Gastroesophageal sphincter (tissue), 4 donors: ENCODE measurements at places on chromosomes 16 and 17.

DNA sequence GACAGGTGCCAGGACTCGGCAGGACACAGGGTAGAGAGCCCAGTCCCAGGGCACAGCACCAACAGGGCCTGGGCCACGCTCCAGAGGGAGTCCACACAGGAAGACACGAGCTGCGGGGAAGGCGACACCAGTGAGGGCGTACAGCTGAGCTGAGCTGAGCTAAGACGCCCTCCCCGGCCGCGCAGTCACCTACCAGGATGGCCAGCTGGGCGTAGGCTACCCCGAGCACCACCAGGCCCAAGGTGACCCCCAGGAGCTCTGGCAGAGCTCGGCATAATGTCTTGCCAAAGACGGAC lies 42.6 kb downstream of the TSC2 start:
- ATAC-seq, result no peak
- no peaks in the 10 kb centered on the region for H3K27me3 ChIP-seq
- no peak overlapping the region for H3K4me3 ChIP-seq
- peaks cover 5% of the 10 kb centered on the region for H3K4me1 ChIP-seq
- peak overlapping the region; percentile 84 for H3K27ac ChIP-seq
- H3K36me3 ChIP-seq, result peaks cover 99% of the 10 kb centered on the region

GRCh38 chr17:61366076-61366714 lies 33.4 kb upstream of the TBX2 start:
- H3K36me3 ChIP-seq, result peaks cover 11% of the 10 kb centered on the region
- H3K4me3 ChIP-seq, result no peak overlapping the region
- H3K27me3 ChIP-seq, result no peaks in the 10 kb centered on the region
- peaks cover 12% of the 10 kb centered on the region for H3K4me1 ChIP-seq
- peak overlapping the region; percentile 55 for H3K27ac ChIP-seq

DNA sequence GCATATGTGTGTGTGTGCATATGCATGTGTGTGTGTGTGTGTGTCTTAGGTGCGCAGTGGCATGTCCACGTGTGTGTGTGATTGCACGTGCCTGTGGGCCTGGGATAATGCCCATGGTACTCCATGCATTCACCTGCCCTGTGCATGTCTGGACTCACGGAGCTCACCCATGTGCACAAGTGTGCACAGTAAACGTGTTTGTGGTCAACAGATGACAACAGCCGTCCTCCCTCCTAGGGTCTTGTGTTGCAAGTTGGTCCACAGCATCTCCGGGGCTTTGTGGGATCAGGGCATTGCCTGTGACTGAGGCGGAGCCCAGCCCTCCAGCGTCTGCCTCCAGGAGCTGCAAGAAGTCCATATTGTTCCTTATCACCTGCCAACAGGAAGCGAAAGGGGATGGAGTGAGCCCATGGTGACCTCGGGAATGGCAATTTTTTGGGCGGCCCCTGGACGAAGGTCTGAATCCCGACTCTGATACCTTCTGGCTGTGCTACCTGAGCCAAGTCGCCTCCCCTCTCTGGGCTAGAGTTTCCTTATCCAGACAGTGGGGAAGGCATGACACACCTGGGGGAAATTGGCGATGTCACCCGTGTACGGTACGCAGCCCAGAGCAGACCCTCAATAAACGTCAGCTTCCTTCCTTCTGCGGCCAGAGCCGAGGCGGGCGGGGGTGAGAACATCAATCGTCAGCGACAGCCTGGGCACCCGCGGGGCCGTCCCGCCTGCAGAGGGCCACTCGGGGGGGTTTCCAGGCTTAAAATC lies 47.6 kb downstream of the IL21R start:
- peaks cover 73% of the 10 kb centered on the region for H3K27me3 ChIP-seq
- no peak for ATAC-seq
- no peaks in the 10 kb centered on the region for H3K36me3 ChIP-seq
- H3K4me1 ChIP-seq, result no peaks in the 10 kb centered on the region
- H3K27ac ChIP-seq, result no peak overlapping the region

DNA sequence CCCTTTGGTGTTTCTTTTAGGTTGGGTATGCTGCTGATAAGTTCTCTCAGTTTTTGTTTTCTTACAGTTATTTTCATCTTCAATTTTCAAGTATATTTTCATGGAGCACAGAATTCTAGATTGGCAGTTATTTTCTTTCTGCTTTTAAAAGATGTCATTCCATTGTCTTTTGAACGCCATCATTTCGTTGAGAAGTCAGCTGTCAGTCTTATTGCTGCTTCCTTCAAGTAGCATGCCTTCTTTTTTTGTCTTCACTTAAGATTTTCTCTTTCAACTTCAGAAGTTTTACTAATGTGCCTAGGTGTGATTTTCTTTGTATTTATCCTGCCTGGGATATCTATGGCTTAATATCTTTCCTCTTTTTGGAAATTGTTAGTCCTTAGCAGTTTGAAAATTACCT lies 262.2 kb upstream of the PMFBP1 start:
- H3K36me3 ChIP-seq, result no peaks in the 10 kb centered on the region
- no peak for ATAC-seq
- no peaks in the 10 kb centered on the region for H3K27me3 ChIP-seq
- no peak overlapping the region for H3K4me3 ChIP-seq

- H3K4me3 ChIP-seq, result peak overlapping the region; percentile 55
- H3K4me1 ChIP-seq, result peaks cover 4% of the 10 kb centered on the region
- ATAC-seq, result peak; percentile 73
- H3K36me3 ChIP-seq, result no peaks in the 10 kb centered on the region
- H3K27me3 ChIP-seq, result peaks cover 87% of the 10 kb centered on the region
Measured at GRCh38 chr17:72592242-72592966, 471.6 kb downstream of the SOX9 start.

- H3K27me3 ChIP-seq, result peaks cover 52% of the 10 kb centered on the region
- ATAC-seq, result no peak
- H3K36me3 ChIP-seq, result no peaks in the 10 kb centered on the region
- H3K27ac ChIP-seq, result no peak overlapping the region
- H3K4me3 ChIP-seq, result no peak overlapping the region
- no peaks in the 10 kb centered on the region for H3K4me1 ChIP-seq
Measured at GRCh38 chr17:74079537-74080300, 123.8 kb upstream of the RPL38 start.

- H3K36me3 ChIP-seq, result no peaks in the 10 kb centered on the region
- peak overlapping the region; percentile 76 for H3K27ac ChIP-seq
- H3K27me3 ChIP-seq, result no peaks in the 10 kb centered on the region
- H3K4me1 ChIP-seq, result peaks cover 96% of the 10 kb centered on the region
- H3K4me3 ChIP-seq, result no peak overlapping the region
- ATAC-seq, result no peak
Measured at GRCh38 chr16:16017812-16018211, 68.4 kb downstream of the ABCC1 start.
